Progenitor cell of endocrine pancreas (in vitro differentiated cells): ENCODE measurements at places on chromosomes 3 and 15. TPM values are rescaled to one million over a fixed set of nuclear protein-coding genes. Genes with fewer than 3 reads are reported as not detected.

Gene SLC22A13
- 0.62 and 0.67 TPM in 2 replicates for total RNA-seq

Gene ANKUB1
- not detected in 2 replicates for total RNA-seq

DNA sequence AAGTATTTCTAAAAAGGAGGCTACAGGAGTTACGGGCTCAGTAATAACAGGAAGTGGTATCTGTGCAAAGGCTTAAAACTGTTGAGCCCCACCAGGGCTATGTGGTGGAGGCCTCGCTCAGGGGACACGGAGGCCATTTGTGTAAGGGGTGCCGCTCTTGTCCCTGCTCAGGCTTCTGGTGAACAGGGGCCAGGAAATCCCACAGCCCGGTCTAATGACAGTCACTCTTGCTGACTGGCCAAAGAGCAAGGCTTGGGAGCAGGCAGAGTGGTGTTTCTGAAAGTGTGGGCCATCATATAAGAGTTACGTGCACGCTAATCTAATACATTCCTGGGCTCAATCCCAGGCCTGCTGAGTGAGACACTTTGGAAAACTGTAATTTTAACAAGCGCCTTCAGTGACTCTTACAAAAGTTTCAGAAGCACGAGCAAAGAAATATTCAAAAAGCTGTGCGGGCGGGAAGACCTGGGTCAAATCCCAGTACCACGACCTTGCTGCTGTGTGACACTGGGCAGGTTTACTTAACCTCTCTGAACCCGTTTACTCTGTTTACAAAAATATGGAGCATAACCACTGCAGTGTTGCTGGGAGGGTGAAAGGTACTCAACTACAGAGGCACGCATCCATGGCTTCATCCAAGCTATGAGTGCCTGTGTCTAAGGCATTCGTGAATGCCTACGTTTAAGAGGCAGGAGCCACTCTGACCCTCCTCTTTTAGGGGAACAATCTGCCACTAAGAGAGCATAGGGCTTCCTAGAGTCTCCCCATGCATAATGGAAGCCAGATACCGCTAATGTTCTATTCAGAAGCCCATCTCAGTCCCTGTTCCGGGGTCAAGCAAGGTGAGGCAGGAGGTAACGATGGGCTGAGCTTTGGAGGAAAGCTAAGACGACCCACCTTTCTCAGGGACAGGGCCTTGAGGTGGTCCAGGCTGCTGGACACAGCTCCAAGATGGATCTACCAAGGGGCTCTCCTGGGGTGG lies 2.0 kb downstream of the ATP10A start:
- DNase-seq = no peak
- H3K27me3 ChIP-seq = peaks cover 85% of the 10 kb centered on the region
- peaks cover 2% of the 10 kb centered on the region for H3K4me1 ChIP-seq
- peak overlapping the region; percentile 47 for H3K4me3 ChIP-seq
- H3K36me3 ChIP-seq = no peaks in the 10 kb centered on the region

GRCh38 chr3:71361334-71361890 lies 222.1 kb downstream of the FOXP1 start:
- peak overlapping the region; percentile 82 for H3K27ac ChIP-seq
- no peaks in the 10 kb centered on the region for H3K27me3 ChIP-seq
- H3K4me3 ChIP-seq = peak overlapping the region; percentile 33
- peaks cover 3% of the 10 kb centered on the region for H3K36me3 ChIP-seq
- H3K4me1 ChIP-seq = peaks cover 30% of the 10 kb centered on the region
- no peak for DNase-seq

DNA sequence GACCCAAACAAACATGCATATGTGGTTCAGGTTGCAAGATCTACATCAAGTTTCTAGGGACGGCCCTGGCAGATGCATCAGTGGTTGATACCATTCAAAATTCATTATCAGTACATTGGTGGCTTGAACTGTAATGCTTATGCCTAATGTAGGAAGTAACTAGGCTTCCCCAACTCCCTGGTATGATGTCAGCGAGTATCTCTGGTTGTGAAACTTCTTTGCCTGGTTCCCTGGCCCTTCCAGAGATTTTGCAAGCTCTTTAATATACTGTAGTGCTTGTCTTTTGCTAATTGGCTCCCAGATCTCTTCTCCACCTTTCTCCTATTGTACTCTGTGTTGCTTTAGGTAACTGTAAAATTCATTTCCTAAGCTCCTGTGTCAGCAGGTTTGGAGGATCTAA lies 114.8 kb upstream of the RARB start:
- H3K36me3 ChIP-seq = no peaks in the 10 kb centered on the region
- H3K4me3 ChIP-seq = no peak overlapping the region
- no peak overlapping the region for H3K27ac ChIP-seq
- no peak for DNase-seq
- H3K4me1 ChIP-seq = no peaks in the 10 kb centered on the region
- H3K27me3 ChIP-seq = no peaks in the 10 kb centered on the region

DNA sequence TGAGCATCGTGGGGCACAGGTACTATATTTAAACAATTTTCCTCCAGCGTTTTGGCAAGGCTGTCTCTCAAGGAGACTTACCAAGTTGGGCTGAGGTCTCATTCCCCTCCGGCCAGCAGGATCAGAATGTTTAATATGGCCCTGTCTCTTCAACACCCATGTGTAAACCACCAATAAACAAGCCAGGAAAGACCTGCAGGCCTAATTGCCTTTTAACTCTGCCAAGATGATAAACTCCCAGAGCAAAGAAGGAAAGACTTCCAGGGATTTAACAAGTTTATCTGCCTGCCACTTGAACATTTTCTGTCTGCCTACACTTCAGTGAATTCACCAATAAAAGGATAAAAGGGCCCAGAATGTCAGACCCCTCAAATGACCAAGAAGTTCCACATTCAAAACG lies 130.3 kb upstream of the WNT5A start:
- peaks cover 3% of the 10 kb centered on the region for H3K4me1 ChIP-seq
- H3K27ac ChIP-seq = no peak overlapping the region
- DNase-seq = no peak
- no peaks in the 10 kb centered on the region for H3K27me3 ChIP-seq

DNA sequence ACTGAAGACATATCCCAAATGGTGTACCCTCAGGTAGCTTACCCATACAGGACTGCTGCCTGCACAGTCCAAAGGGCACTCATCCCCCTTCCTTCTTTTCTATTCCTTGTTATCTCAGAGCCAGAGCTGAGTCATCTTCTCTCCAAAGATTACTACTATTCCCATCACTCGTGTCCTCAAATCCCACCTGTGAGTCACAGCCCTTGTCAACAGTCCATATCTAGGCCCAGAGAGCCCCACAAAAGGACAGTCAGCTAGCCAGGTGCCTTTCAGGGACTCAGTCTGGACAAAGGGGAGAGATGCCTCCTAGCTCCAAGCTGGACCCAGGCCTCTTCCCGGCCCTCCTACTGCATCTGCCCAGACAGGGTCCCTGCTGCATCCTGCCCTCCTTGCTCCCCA lies 11.0 kb downstream of the PARP16 start:
- peaks cover 3% of the 10 kb centered on the region for H3K36me3 ChIP-seq
- H3K27ac ChIP-seq = peak overlapping the region; percentile 25
- no peaks in the 10 kb centered on the region for H3K27me3 ChIP-seq
- H3K4me3 ChIP-seq = no peak overlapping the region
- no peak for DNase-seq

- no peaks in the 10 kb centered on the region for H3K4me1 ChIP-seq
- peaks cover 22% of the 10 kb centered on the region for H3K36me3 ChIP-seq
- H3K27ac ChIP-seq = peak overlapping the region; percentile 73
These were observed 10.2 kb upstream of the KCNMB3 start for GRCh38 chr3:179260949-179261765.

DNA sequence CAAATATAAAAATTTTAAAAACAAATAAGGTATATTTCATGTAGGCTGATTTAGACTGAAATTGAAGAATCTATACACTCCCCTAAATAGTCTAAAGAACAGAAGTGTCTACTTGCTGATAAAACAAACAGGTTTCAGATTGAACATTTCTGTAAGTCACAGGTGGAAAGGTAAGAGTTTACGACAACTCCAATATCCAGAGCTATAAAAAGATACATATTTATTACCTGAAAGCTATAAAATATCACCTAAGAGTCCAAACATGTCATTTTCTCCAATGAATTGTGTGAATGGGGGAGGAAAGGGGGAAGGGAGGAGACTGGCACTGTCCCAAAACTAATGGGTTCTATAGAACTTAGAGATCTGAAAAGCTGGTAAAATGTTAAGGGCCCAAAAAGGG lies 26.1 kb downstream of the PPP1R2 start:
- no peaks in the 10 kb centered on the region for H3K4me1 ChIP-seq
- H3K27me3 ChIP-seq = no peaks in the 10 kb centered on the region
- H3K36me3 ChIP-seq = peaks cover 3% of the 10 kb centered on the region
- no peak overlapping the region for H3K27ac ChIP-seq
- no peak for DNase-seq
- H3K4me3 ChIP-seq = no peak overlapping the region

- no peak for DNase-seq
- H3K27me3 ChIP-seq = no peaks in the 10 kb centered on the region
- H3K27ac ChIP-seq = peak overlapping the region; percentile 38
- no peak overlapping the region for H3K4me3 ChIP-seq
- peaks cover 18% of the 10 kb centered on the region for H3K4me1 ChIP-seq
- peaks cover 1% of the 10 kb centered on the region for H3K36me3 ChIP-seq
These were observed 8.2 kb downstream of the DENND4A start for GRCh38 chr15:65783872-65784271.

DNA sequence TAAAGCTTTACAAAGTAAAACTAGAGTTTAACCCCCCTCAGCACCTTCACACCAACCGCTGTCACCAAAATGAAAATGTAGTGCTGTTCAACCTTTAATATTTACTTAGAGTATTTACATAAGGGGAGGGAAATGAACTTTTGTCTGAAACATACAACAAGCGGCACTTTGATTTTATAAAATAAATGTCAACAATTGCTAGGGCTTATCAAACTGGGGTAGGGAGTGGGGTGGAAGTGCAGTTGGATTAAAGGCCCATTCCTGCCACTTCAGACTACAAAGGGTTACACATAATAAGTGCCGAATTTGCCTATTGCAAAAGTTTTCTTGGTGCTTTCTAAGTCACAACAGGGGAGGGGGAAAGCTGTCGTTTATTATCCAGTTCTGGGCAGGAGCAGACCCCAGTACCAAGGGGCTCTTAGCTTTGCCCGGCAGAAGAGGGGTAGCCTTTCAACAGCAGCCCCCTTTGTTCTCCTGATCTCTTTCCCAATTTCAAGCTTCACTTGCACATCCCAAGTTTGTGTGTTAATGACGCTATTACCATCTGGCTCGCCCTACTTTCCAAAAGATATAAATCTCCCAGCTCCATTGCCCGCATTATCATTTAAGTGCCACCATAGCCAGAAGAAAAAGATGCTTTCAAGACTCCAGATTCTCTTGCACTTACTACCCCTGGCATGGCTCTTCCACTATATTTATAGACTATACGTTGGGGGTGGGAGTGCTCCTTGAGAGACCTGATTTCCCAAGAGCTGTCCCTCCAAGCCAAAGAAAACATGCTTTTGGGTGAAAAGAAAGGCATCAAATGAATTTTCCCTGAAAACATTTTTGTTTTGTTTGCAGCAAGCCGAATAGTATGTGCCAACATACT lies 17.0 kb downstream of the SOX2 start:
- peaks cover 16% of the 10 kb centered on the region for H3K4me1 ChIP-seq
- H3K27ac ChIP-seq = no peak overlapping the region
- H3K4me3 ChIP-seq = no peak overlapping the region
- peaks cover 73% of the 10 kb centered on the region for H3K27me3 ChIP-seq
- peaks cover 4% of the 10 kb centered on the region for H3K36me3 ChIP-seq

- peaks cover 19% of the 10 kb centered on the region for H3K36me3 ChIP-seq
- no peaks in the 10 kb centered on the region for H3K27me3 ChIP-seq
- no peak overlapping the region for H3K27ac ChIP-seq
These were observed 96.6 kb downstream of the EFL1 start for GRCh38 chr15:82165948-82166376.

GRCh38 chr15:81189583-81190283 lies 6.9 kb upstream of the IL16 start:
- H3K4me3 ChIP-seq = no peak overlapping the region
- H3K27me3 ChIP-seq = peaks cover 12% of the 10 kb centered on the region
- no peak for DNase-seq
- H3K27ac ChIP-seq = no peak overlapping the region
- no peaks in the 10 kb centered on the region for H3K36me3 ChIP-seq

DNA sequence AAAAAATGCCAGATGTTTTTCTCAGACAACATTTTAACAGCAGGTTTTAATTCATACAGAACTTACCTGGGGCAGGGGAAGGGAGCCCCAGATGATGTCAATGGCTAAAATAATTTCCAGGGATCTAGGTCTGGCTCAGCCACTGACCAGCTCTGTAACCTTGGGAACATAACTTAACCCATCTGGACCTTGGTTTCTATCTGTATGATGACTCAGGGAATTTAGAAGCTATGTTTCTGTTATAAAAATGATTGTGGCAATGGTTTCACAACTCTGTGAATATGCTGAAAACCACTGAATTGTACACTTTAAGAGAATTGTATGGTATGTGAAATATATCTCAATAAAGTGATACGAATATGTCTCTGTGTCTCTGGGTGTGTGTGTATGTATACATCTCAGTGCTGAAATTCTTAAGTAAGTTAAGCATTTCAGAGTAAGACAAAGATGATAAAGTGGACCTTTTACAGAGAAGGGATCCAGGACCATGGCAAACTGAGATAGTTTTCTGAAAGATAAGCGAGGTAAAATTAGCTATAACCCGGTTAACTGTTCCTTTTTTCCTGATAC lies 2.9 kb downstream of the SH3GL3 start:
- DNase-seq = no peak
- H3K27ac ChIP-seq = no peak overlapping the region
- no peak overlapping the region for H3K4me3 ChIP-seq
- H3K36me3 ChIP-seq = no peaks in the 10 kb centered on the region
- H3K27me3 ChIP-seq = peaks cover 33% of the 10 kb centered on the region
- peaks cover 6% of the 10 kb centered on the region for H3K4me1 ChIP-seq

GRCh38 chr15:45265506-45265905 lies 13.5 kb downstream of the SLC28A2 start:
- H3K27me3 ChIP-seq = no peaks in the 10 kb centered on the region
- H3K36me3 ChIP-seq = no peaks in the 10 kb centered on the region
- DNase-seq = no peak

DNA sequence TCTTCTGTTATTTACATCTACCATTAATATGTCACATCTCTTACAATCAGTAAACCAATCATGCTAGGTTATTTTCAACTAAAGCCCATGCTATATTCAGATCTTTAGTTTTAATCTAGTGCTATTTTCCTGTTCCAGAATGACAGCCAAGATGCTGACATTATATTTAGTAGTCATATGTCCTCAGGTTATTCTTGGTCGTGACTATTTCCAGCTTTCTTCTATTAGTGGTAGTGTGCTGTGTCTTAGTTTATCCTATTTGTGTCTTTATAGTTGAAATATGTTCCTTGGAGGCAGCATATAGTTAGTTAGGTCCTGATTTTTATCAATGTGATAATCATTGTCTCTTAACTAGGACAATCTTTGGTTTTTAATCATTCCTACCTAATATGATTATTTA lies 566.5 kb downstream of the CADM2 start:
- no peaks in the 10 kb centered on the region for H3K4me1 ChIP-seq
- H3K36me3 ChIP-seq = no peaks in the 10 kb centered on the region
- no peaks in the 10 kb centered on the region for H3K27me3 ChIP-seq
- no peak for DNase-seq
